ENCODE measurements at places on chromosomes 7 and 10.

DNA sequence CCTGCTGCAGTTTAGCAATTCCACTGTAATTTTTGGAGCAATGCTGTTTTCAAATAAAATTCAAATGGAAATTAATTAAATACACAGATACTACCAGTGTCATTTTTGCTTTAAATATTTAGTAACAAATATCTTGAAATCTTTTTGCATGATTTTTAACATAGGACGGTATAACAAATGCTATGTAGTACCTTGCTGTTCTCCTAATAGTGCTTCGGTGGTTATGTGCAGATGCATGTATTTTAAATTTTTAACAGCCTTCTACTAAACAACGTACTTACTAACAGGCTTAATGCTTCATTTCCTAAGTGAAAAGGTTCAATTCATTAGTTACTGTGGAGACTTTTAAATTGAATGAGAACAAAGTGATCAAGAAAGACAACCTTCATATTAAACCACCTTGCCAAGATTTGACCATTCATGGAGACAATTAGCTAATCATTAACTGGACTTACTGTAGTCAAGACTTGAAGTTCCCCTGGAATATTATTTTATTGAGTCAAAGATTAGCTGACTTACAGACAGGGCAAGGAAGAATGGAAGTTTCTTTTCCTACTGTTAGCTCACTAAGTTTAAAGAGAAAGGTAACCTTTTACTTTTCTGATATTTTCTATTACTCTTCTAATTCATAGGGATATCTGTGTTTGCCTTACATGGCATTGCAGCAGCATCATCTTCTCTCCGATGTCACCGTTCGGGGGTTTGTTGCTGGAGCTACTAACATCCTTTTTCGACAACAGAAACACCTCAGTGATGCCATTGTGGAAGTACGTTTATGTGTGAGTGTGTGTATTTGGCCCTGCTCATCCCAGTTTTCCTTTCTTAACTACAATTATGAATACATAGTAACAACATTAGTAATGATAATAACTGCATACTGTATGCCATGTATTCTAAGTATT is 74.3 kb downstream of the AVL9 start:
- no peak for DNase-seq

DNA sequence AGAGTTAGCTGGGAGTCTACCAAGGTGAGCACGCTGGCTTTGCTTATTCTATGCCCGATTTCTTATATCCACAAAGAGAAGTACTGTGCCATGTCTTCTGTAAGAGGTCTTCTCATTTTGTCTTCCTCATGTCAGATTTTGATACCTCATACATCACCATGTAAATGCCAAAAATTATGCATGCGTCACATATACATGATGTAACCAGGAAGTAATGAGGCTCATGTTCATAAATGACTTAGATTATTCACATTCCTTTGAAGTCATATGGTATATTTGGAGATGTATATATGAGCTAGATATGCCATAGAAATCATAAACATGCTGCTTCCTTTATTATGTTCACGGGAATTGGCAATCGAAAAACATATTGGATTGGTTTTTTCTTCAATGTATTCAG is 97.7 kb upstream of the CELF2 start:
- no peak for DNase-seq

DNA sequence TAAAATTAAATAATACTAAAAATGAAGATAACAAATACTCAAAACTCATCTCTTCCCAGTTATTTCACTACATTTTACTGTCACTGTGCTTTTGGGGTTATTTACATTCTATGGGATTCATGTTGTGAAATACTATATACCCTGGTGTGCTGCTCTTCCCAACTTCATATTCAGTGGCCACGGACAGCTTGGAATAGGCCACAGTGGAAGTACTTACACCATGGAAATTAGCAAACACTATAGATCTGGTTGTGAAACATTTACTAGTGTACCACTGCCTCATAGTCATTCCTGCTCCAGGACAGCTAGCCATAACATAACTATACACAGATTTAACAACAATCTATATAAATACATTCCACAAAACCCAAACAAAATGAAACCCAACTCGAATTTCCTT is 21.2 kb upstream of the KDM7A start:
- no peak for DNase-seq

DNA sequence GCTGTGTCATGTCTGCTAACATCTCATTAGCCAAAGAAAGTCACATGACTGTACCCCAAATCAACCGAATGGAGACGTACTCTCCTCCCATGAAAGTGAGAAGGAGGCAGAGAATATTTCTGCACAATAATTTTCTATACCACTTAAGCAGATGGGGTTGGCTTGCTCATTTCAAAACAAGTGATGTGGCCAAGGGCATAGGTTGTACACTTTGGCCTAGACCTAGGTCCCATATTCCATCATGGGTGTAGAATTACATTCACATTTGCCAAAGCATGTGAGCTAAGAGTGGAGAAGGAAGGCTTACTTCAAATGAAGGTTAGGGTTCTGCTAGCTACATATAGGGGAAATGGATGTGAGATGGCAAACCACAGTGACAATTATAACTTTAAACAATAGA is 83.0 kb downstream of the ZNF365 start:
- no peak for DNase-seq

GRCh38 chr10:3942937-3943489 is 158.0 kb upstream of the KLF6 start:
- no peak for DNase-seq

GRCh38 chr7:124462249-124462648 is 303.3 kb downstream of the GPR37 start:
- no peak for DNase-seq

- DNase-seq = no peak
Measured at GRCh38 chr10:82968533-82968932, 1093.5 kb downstream of the NRG3 start.

- no peak for DNase-seq
Measured at GRCh38 chr7:2476776-2477446, 713 bp upstream of the GRIFIN start.

DNA sequence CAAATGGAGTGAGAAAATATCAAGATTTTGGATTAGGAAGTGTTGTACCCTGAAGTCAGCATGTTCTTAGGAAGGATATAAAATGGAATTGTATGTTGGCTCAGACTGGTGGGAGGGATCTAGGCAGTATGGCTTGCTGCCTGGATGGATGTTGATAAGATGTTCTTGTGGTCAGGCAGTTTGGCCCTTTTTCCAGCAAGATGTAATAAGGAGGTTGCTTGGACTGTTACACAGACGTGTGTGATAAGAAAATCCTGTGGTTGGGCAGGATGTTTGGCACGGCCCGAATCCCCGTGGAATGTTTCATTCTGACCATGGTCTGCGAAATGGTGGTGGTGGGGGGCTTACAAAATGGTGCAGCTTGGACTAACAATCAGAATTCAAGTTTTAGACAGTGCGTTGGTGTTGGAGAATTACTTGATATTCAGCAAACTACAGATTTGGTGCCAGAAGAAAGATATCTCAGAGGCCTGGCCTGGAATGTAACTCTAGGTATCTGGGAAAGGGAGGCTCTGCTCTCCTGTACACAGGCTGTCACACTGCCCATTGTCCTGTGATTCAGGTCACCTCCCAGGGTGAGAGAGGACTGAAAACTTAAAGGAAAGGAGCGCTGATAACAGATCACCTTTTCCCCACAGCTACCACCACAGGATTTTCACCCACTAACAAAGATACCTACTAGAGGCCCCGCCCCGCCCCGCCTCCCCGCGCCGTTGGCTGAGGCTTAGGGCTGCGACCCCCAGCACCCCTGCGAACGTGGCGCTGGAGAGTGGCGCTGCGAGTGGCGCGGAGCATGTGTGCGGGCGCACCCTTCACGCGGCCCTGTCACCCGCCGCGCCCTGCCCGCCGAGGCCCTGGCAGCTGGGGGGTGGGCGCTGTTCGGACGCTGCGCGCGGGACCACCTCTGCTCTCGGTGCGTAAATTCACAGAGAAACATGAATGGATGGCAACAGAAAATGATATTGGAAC is 19.3 kb upstream of the ZNF680 start:
- no peak for DNase-seq

All from activated T-cell treated with anti-CD3 and anti-CD28 coated beads, Interleukin-2, amount 50 U/mL, for 72 hours (primary cell).